T-helper 22 cell (primary cell): ENCODE measurements at places on chromosomes 13 and 19.

DNA sequence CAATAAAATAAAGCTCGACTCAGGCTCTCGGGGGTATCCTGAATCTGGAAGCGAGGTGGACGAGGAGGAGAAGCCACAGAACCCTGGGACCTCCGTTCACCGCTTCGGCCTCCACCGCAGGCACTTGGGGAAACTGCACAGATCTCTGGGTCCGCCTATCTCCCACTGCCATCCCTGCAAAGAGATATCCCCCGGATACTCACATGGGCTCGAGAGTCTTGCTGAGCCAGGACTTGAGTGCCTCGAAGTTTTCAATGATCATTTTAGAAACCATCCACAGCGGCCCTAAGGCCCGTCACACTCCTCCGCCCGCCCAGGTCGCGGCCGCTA is 589 bp downstream of the RBM26 start:
- DNase-seq = no peak

DNA sequence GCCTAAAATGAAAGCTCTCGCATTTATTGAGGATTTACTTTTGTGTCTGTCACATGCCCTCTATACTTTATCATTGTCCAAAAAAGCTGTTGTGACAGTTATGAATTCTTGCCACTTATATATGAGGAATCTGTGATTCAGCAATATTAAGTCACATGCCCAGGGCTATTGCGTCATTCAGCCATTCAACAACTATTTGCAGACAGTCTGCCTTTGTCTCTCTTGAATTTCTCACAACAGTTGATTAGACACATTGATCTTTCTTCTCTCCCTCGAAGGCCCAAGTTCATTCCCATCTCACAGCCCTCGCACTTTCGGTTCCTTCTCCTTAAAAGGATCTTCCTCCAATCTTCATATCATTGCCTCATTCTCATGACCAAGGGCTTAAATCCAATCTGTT is 342.6 kb downstream of the MZT1 start:
- no peak for DNase-seq

DNA sequence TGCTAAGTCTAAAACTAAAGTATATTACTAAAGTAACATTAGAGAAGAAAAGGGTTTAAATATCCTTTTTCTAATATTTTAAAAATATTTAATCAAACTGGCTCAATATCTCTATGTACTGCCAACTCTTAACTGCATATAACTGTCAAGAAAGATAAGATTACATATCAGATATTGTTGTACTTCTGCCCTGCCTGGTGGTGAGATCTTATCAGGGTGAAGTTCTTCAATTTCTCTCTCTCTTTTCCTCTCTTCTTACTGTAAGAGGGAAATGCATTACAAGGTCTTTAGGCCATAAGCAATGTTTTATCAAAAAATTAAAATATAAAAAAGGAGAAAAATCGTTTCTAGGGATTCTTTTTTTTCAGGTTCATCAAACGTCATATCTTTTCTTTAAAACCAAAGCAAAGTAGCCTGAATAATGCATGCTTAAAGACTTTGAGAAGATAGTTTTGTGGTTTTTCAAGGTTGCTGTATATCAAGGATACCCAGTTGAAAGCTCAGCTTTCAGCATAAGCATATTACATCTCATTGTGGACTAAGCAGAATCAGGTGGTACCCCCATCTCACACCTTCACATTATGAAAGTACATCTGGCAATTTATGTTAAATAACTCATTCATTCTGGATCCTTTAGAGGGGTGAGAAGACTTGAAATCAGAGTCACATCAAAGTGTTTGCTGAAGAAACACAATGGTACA is 1625.7 kb upstream of the SLC10A2 start:
- no peak for DNase-seq

DNA sequence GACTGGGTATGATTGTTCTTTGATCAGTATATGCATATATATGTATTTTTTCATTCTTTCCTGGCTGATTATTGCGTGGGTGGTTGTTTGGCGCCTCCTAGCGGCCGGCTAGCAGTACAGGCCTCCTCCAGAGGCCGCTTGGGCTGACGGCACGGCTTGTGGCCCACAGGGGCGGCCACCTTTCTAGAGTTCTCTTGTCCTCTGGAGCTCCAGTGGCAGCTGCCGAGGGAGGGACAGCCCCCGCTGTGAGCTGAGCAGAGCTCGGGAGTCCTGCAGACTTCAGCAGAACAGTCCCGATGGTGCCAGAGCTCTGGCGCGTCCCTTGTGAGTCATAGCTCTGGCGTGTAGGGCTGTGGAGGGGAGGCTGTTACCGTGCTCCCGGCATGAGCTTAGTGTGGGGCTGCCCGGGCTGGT is 22.5 kb upstream of the ZNF429 start:
- DNase-seq = peak; percentile 39

GRCh38 chr13:85512421-85512820 is 286.8 kb downstream of the SLITRK6 start:
- DNase-seq = no peak

- DNase-seq = no peak
Observed at GRCh38 chr13:29471551-29471950, 123.9 kb downstream of the SLC7A1 start.

- DNase-seq = no peak
Observed at GRCh38 chr19:53047379-53047778, 2.8 kb downstream of the ERVV-2 start.

- no peak for DNase-seq
Observed at GRCh38 chr19:11098327-11098726, 9.1 kb downstream of the LDLR start.

GRCh38 chr13:49395451-49395865 is 48.4 kb downstream of the CAB39L start:
- no peak for DNase-seq
